ENCODE measurements at places on chromosomes 3 and 15. TPM values are rescaled to one million over a fixed set of nuclear protein-coding genes. Genes with fewer than 3 reads are reported as not detected.

ROBO2 gene
- total RNA-seq = under 0.01 TPM

GOLGA6L9 gene
- 0.67 TPM for total RNA-seq

AADACL2 gene
- not detected for total RNA-seq

CFAP100 gene
- not detected for total RNA-seq

CD200R1 gene
- total RNA-seq = not detected

SEMA3B gene
- 4.0 TPM for total RNA-seq

GRCh38 chr3:195802261-195802701 lies 9.4 kb downstream of the MUC4 start:
- no peak for DNase-seq

- no peak for DNase-seq
These were observed 46.4 kb upstream of the CAPN7 start for GRCh38 chr3:15159501-15160136.

DNA sequence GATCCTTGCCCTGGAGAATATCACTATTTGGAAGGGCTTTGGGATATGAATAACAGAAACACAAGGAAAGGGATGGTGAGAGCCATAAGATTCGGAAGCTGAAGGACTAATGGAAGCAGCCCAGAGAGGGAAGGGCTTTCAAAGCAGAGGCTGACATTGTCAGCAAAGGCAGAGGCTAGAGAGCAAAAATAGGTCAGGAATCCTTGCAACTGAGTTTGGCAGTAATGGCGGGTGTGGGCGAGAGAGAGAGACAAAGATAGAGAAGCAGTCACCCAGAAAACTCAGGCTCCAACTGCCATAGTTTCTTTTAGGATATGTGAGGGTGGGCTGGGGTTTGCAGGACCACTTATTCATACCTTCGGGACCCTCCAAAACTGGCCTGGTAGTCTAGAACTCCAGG lies 248.6 kb downstream of the OPA1 start:
- DNase-seq = no peak

GRCh38 chr3:193730511-193730910 lies 137.5 kb downstream of the OPA1 start:
- DNase-seq = no peak

DNA sequence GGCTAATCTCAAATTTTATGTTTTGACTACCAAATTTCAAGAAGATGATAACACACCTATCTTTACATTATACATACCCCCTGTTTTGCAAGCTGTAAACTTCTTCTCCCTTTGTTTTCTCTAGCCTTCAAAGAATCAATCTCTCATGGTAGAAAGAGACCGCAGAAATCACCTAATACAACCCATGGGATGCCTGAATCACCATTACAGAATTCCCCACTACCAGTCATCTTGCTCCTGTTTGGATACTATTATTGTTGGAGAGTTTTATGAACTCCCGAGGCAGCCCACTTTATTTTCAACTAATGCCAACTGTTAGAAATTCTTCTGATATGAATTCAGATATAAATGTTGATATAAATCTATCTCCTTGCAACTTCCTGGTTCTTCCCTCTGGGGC lies 110.9 kb downstream of the FRMD5 start:
- no peak for DNase-seq

DNA sequence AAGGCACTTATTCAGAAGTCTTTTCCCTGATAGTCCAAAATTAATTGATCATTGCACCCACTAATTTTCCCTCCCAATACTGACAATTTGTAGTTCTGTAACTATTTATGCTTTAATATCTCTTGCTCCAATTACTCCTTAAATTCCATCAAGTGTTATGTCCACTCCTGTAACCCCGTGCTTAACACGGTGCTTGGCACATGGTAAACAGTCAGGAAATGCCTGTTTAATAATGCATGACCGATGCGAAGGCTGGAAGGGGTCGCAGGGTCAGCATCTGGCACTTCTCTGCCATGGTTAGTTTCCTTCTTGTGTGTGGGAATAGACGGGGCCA lies 553 bp upstream of the SEC22A start:
- DNase-seq = no peak

DNA sequence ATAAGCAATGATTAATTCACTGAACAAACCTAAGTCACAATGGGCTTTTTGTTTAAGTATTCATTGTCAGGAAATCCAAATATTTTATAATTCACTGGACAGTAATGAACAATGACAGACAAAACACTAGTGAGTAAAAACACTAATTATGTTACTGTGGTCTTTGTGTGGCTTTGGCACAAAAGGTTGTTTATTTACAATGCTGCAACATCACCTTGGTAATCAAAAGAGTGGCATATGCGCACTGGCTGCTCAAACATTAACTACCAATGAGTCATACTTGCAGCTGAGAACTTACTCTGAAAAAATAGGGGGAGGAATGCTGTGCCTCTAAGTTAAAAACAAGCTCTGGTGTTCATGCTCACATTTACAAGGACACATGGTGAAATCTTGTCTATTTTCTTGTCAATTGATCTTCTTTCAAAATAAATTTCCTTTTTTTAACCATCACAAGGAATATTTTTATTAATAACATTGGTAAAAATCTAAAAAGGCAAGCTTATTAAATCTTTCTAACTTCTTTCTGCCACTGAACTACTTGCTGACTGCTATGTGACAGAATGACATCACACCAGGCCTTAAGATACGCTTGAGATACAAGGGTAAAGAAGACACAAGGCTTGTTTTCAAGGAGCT lies 85.2 kb upstream of the PPIB start:
- peak; percentile 91 for DNase-seq

- peak; percentile 57 for DNase-seq
These were observed 827 bp downstream of the WNT5A start for GRCh38 chr3:55486101-55486856.

DNA sequence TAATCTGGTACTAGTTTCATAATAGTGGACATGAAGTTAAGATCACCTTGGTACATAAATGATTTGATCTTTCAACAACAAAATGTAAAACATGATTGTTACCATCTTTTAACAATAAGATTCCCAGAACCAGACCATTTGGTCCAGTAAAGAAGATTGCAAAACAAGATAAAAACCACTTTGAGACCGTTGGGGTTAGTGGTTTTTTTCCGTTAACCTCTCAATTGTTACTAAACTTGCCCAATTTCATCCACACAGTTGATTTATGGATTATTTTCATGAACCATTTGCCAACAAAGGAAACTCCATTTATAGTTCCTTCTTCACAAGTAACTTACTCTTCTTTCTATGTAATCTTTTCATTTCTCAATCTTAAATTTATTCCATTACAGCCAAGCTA lies 53.8 kb downstream of the ATP8B4 start:
- no peak for DNase-seq

DNA sequence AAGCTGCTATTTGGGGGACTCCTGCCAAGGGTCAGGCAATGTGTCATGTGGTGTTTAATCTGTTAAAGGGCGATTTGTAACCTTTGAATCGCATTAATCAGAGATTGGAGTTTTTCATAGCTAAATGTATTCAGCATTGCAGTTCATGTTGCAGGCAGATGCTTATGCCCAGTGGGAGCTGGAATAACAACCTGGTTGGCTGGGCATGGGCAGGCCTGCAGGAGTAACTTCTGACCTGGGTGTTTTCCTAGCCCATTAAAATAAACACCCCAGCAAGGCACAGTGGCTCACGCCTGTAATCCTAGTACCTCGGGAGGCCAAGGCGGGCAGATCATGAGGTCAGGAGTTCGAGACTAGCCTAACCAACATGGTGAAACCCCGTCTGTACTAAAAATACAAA lies 268.7 kb downstream of the BBX start:
- DNase-seq = no peak

All from HT1080 (cell line).